ENCODE measurements at places on chromosomes 7 and 10.

GRCh38 chr10:84822931-84823630 is 494.7 kb downstream of the CCSER2 start:
- no peak for DNase-seq

DNA sequence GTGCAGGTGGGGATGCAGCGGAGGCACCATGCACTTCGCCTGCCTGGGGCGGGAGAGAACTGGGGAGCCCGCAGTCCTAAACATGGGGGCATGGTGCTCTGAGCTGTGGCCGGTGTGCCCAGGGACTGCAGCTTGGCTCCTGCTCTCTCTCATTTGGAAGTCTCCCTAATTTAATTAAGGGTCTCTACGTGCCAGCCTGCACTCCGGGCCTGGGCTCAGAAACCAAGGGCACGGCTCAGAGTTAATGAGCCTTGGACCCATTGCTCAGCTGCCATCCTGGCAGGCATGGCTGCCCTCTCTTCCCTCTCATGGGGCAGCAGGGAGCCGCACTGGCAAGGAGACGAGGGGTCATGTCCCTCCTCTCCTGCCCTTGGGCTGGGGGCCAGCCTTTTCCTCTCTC is 115.6 kb downstream of the CDH23 start:
- DNase-seq: no peak

- DNase-seq: no peak
Measured at GRCh38 chr7:155710031-155710430, 65.6 kb downstream of the RBM33 start.

DNA sequence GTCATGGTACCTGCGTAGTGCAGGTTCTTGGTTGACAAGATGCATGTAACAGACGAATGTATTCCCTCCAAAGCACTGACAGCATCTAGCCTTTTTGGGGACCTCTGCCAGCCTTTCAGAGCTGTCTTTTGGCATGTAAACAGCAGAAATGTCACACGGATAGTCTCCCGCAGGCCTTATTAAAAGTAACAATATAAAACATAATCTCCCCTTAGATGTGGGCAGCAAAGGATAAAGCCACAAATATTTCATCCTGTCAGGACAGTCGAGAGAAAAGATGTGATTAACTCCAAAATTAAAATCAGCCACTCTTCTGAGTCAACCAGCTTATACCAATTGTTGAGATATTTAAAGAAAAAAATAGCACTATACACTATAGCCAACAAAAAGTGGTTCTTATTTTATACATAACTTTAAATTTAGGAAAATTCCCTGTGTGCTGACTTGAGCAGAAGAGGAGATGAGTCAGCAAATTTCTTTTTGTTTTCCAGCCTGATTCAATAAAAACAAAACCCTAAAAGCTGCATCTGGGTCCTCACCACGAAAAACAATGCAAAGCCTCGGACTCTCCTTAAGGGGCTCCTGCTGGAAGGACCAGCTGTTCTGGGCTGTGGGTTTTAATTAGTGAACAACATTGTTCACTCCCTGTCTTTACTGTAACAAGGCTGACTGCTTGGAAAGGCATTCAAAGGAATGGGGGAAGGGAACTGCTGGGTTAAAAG is 240.2 kb downstream of the ADAM12 start:
- no peak for DNase-seq

DNA sequence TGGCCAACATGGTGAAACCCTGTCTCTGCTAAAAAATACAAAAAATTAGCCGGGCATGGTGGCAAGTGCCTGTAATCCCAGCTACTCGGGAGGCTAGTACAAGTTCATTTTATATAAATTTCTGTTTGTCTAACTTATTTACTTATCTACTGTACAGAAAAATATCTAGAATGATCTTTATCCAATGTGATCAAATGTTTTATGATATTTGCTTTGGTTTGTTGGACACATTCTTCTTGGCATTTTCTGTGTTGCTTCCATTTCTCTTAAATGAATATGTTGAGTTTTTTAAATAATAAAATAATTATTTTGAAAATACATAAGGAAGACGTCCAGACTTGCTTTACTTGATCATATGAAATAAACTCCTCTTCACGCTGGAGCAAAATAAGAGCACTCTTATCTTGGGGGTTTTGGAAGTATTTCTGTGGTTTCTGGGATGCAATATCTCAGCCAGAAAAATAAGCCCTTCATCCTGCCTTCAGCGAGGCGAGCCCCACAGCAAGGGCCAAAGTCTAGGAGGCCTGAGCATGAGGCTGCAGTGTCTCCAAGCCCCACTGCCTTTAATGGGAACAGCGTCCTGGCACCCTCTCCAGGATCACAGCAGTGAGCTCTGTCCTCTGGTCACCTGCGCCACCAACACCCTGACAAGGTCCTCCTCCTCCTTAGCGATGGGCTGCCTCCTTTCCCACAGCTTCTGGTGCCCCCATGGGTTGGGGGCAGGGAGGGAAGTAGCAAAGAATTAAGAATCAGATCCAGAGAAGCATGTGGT is 480.2 kb downstream of the KCNMA1 start:
- DNase-seq: no peak

DNA sequence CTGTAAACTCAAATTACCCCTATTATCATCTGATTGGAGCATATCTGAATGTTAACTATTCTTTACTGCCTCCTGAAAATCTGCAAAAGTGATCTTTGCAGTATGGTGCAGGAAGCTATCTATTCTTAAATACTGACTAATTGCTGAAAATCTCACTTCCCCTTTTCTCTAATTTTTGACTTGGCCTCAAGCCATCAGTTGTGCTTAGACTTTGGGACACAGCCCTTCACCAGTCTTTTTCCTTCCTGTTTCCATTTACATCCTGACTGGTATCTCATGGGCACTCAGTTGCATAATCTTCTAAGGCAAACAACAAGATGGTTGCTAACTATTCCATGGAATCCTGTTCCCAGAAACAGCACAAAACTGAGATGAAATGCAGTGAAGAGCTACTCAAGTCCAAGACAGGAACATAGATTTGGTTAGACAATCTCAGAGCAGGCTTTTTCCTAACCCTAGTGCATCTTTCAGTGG is 228.5 kb downstream of the SORCS1 start:
- peak; percentile 6 for DNase-seq

DNA sequence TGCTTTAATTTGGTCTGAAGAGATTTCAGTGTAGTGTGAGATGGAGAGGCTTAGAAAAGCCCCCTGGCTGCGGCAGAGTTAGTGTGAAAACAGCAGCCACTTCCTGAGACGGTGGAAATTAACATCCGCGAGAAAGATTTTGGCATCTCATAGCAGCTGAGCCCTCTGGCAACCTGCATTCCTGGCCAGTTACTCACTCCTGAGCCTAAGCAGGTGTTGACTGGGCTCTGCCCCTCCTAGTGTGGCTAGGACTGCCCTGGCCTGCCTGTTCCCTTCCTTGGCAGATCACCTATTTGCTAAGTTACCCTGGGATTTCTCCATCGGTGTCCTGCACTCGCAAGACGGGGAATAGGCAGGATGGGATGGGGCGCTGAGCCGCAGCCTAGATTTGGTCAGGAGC is 57.6 kb upstream of the LMTK2 start:
- DNase-seq: no peak

DNA sequence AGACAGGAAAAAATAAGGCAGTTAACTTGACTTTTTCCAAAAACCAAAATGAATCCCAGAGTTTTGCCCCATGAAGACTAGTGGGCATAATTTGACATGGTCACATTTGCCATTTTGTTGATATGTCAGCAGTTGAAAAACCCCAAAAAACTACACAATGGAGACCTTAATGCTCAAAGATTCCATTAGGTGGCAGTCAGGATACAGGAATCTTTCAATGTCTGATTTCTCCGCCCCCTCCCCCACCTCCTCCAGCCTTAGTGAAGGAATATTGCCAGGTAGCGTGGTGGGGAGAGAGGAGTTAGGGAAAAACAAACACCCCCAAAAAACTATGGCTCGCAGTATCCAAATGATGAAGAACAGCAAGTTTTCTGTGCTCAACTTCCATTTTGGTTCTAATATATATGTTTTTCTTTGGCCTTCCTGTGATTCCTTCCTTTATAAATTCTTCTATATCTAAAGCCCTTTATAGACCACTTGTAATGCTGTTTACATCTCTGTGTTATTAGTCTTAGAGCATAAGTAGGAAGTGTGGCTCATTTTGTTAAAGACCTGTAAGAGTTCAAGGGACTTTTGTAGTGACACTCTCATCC is 6.7 kb upstream of the SMNDC1 start:
- peak; percentile 62 for DNase-seq

DNA sequence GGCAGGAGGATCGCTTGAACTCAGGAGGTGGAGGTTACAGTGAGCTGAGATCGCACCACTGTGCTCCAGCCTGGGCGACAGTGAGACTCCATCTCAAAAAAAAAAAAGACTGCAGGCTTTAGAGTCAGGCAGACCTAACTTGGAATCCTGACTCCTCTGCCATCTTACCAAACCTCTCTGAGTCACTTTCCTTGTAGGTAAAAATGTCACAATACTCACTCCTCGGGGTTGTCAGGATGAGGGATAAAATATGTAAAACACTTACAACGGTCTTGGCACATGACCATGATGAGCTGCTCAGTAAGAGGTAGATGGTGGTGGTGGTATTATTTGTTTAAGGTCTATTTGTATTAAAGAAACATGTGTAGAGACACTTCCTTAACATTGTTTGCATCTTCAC is 154.1 kb upstream of the PDE1C start:
- no peak for DNase-seq

GRCh38 chr10:101779544-101780186 is 3.6 kb downstream of the NPM3 start:
- no peak for DNase-seq

DNA sequence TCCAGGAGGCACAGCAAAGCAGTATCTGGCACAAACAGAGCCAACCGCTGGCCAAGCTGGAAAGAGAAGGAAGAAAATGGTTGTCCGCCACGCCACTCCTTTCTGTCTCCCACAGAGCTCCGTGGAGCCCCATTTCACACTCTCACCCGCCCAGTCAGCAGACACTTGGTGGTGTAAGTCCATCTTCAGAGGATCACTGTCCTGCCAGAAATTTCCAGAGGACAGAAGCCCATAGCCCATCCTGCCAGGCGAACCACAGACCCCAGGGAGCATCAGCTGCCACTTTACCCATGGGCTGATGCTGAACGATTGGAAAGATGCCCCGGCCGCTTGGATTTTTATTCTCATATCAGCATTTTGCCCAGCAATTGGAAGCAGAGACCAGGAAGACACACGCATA is 144.7 kb upstream of the LYZL2 start:
- DNase-seq: no peak

DNA sequence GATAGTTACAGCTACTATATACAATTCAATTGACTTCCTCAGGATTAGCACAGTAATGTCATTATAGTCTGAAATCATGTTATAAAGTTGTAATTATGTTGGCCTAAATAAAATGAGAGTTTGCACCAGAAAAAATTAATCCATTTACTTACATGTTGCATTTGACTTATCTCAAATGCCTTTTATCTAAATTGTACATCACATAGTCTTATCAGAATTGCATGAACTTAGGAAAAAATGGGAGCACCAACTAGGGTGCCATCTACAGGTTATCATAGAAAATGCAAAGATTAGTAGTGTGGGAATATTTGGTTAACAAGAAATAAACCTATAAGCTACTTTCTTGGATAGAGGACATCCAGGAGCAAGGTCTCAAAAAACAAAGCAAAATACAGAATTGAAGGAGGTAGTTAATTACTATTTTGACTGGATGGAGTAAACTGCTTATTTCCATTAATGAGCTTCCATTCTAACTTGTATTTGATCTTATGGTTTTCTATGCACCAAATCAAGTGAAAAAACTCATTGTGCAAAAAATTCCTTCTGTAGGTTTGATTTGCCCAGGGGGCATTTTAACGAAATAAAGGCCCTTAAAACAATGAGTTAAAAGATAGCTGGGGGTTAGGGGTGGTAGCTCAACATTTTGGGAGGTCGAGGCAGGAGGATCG is 60.0 kb upstream of the ORC5 start:
- no peak for DNase-seq

All from KG1 (cell line).